ENCODE measurements at places on chromosomes 3 and 15. TPM values are rescaled to one million over a fixed set of nuclear protein-coding genes. Genes with fewer than 3 reads are reported as not detected.

Gene PKM
- total RNA-seq: 2,475 TPM

Gene THRB
- 4.5 TPM for total RNA-seq

Gene ILDR1
- total RNA-seq: not detected

Gene ADAMTS17
- total RNA-seq: 15.2 TPM

Gene STAC
- total RNA-seq: 20.1 TPM

Gene VGLL3
- 14.5 TPM for total RNA-seq

Gene GOLGA6B
- total RNA-seq: not detected

Gene SNURF
- total RNA-seq: 53.5 TPM

Gene DNAJB8
- not detected for total RNA-seq

Gene SEC22A
- 36.2 TPM for total RNA-seq

Gene ADAMTS7
- total RNA-seq: 8.7 TPM

Gene KLHL40
- not detected for total RNA-seq

Gene GNAT1
- not detected for total RNA-seq

Gene IRAK2
- total RNA-seq: 7.2 TPM

Gene DUOXA2
- not detected for total RNA-seq

Gene NEK10
- total RNA-seq: 26.4 TPM

Gene DNASE1L3
- total RNA-seq: not detected

Gene B3GALNT1
- 30.3 TPM for total RNA-seq

Gene LIPH
- 0.87 TPM for total RNA-seq

Gene RASGRP1
- total RNA-seq: 0.12 TPM

Gene TAMM41
- total RNA-seq: 5.2 TPM
